ENCODE measurements at places on chromosomes 16 and 17.

DNA sequence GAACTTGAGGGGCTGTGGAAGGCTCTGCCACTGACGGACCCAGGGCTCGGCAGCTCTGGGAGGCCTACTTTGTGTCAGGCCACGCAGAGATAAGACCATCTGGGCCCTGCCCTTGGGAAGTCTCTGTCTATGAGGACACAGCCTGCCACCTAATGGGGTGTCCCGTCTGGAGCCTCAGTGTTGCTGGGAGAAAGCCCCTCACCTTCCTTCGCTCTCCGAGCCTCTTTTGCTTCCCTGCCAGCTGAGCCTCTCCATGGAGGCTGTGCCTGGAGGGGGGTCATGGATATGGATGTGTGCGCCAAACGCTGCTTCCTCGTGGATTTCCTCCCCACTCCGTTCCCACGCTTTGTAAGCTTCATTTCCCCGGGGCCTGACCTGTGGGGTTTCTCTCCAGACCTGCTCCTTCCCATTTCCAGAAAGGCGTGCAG, 228.8 kb downstream of the SEC14L1 start:
- no peak for DNase-seq

- no peak for DNase-seq
These were observed 212.3 kb downstream of the ZNF423 start for GRCh38 chr16:49643429-49644144.

DNA sequence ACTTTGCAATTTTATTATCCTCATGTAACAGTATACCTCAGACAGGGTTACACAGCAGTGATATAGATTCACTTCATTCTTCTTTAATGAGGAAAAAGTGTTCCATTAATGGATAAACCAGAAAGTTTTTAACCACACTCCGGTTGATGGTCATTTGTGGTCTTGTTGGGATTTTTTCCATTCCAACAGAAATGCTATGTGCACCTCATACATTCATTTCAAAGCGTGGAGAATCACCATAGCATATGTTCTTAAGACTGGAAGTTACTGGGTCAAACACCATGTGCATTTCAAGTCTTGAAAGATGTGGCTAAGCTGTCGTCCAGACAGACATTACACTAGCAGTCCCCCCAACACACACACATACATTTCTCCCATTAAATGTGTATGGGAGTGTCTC, 245.8 kb upstream of the CDH5 start:
- DNase-seq = no peak

GRCh38 chr16:69611103-69611640, 45.4 kb downstream of the NFAT5 start:
- DNase-seq = no peak

DNA sequence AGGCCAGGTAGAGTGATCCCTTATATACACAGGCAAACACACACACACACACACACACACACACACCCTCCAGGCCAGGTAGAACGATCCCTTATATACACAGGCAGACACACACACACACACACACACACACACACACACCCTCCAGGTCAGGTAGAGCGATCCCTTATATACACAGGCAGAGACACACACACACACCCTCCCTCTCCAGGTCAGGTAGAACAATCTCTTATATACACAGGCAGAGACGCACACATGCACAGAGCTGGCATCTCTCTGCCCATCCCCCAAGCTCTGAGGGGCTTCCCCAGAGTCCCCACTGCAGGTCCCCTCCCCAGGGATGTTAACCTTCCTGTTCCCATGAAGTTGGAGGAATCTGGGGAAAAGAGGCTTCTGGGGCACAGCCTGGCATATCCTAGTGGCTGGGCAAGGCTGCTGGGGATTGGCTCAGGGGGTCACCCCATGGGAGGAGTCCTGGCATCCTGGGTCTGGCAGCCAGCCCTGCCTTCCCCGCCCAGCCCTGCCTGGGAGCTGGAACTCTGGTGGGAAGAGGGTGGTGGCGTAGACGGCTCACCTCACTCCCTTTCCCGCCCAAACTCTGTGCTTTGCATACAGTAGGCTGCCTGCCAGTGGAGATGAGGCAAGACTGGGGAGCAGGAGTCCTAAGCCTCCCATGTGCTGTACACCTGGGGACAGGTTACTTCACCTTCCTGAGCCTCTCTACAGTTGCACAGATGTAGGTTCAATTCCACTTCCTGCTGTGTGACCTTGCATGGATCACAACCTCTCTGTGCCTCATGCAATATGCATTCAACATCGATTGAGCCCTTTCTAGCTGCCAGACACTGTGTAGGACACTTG, 41.8 kb downstream of the TEKT5 start:
- no peak for DNase-seq

All from NCI-H1417 treated with DMSO at 0.1 percent for 48 hours (cell line).